ENCODE measurements at places on chromosomes 3 and 15. TPM values are rescaled to one million over a fixed set of nuclear protein-coding genes. Genes with fewer than 3 reads are reported as not detected.

DNA sequence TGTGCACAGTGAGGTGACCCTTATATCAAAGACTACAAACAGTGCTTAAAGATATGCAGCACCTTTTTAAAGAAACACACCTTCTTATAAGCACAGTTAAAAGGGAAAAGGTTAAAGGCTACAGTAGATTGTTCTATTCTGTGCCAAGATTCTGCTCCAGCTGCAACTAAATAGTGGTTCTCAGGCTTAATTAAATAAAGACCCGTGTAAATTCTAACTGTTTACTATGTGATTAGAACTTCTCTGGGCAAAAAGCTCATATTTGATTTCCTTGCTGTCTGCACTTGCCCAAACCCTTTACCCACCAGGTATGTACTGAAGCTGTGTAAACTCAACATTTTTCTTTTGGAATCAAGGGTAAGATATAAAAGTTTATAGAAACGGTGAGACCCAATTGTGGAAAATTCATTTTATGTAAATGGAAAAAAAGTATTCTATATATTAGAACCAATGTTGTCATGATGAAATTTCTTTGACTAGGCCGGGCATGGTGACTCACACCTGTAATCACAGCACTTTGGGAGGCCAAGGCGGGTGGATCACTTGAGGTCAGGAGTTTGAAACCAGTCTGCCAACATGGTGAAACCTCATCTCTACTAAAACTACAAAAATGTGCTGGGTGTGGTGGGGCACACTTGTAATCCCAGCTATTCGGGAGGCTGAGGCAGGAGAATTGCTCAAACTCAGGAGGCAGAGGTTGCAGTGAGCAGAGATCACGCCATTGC, 230.6 kb downstream of the MECOM start:
- no peak for DNase-seq
- no peak overlapping the region for H3K27ac ChIP-seq
- H3K27me3 ChIP-seq = peaks cover 9% of the 10 kb centered on the region
- H3K4me3 ChIP-seq = no peak overlapping the region
- H3K4me1 ChIP-seq = peaks cover 10% of the 10 kb centered on the region
- H3K36me3 ChIP-seq = no peaks in the 10 kb centered on the region

GRCh38 chr15:65365229-65365628, 12.6 kb downstream of the IGDCC3 start:
- H3K4me3 ChIP-seq = no peak overlapping the region
- no peaks in the 10 kb centered on the region for H3K36me3 ChIP-seq
- no peaks in the 10 kb centered on the region for H3K4me1 ChIP-seq
- DNase-seq = no peak

DNA sequence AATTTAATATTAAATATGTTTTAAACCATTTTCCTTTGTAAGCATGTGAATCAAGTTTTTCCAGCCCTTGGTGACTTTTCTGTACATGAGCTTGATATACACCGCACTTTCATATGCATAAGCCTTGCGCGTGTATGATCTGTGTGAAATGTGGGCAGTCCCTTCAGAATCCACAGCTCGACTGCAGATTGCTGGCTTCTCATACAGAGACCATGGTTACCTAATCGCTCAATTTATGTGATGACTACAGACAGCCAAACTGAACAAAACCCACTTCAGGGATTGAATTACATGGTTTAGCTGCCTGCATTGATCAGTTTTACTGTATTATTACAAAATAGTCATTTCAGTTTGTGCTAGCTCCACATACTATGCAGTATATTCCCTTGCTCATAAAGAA, 212.3 kb upstream of the NECTIN3 start:
- H3K4me3 ChIP-seq = no peak overlapping the region
- H3K27me3 ChIP-seq = no peaks in the 10 kb centered on the region
- no peaks in the 10 kb centered on the region for H3K36me3 ChIP-seq
- H3K27ac ChIP-seq = no peak overlapping the region
- no peak for DNase-seq
- no peaks in the 10 kb centered on the region for H3K4me1 ChIP-seq

GRCh38 chr15:32909431-32909830, 191.6 kb downstream of the GREM1 start:
- H3K4me1 ChIP-seq = no peaks in the 10 kb centered on the region
- no peaks in the 10 kb centered on the region for H3K36me3 ChIP-seq
- H3K27me3 ChIP-seq = no peaks in the 10 kb centered on the region

DNA sequence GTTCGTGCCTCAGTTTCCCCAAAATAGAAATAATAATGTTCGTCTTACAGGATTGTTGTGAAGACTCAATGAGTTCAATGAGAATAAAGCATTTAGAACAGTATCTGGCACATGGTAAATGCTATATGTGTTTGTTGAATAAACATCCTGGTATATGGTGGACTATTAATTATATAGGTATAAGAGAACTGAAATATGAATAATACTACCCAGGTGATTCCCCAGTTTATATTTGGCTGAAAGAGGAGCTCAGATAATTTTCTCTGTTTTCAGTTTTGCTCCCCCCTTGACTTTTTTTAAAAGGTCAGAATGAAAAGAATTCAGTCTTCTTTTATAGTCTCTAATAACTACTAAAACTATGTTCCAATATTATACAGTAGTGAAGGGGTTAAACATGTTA, 46.9 kb downstream of the USP8 start:
- peaks cover 15% of the 10 kb centered on the region for H3K36me3 ChIP-seq
- no peak overlapping the region for H3K27ac ChIP-seq
- peaks cover 5% of the 10 kb centered on the region for H3K4me1 ChIP-seq
- no peak for DNase-seq

DNA sequence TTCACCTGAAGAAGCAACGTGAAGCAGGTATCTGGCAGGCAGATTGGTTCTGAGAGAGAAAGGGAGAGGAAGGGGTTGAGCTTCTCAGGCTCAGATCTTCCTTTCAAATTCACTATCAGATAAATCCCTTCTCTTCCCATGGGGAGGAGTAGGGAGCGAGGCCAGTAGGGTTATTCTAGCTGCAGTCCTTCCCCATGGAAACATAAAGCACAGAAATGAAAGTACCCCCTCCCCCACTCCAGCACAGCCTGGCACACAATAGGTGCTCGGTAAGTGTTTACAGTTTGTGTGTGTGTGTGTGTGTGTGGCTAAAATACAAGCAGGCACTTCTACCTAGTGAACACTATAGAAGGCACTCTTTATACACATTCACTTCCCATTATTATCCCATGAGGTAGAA, 20.8 kb upstream of the VPS8 start:
- H3K36me3 ChIP-seq = no peaks in the 10 kb centered on the region
- DNase-seq = no peak
- H3K27ac ChIP-seq = no peak overlapping the region
- peaks cover 7% of the 10 kb centered on the region for H3K4me1 ChIP-seq

- no peaks in the 10 kb centered on the region for H3K36me3 ChIP-seq
- peak overlapping the region; percentile 65 for H3K4me3 ChIP-seq
- peak; percentile 71 for DNase-seq
These were observed 3.1 kb downstream of the GP5 start for GRCh38 chr3:194395778-194396538.

Gene EPB42
- total RNA-seq = not detected

Gene SPTBN5
- total RNA-seq = 0.30 TPM

Measured in activated naive CD8-positive, alpha-beta T cell treated with anti-CD3 and anti-CD28 coated beads for 36 hours (primary cell).